Foreskin fibroblast (primary cell): ENCODE measurements at places on chromosomes 7 and 10.

DNA sequence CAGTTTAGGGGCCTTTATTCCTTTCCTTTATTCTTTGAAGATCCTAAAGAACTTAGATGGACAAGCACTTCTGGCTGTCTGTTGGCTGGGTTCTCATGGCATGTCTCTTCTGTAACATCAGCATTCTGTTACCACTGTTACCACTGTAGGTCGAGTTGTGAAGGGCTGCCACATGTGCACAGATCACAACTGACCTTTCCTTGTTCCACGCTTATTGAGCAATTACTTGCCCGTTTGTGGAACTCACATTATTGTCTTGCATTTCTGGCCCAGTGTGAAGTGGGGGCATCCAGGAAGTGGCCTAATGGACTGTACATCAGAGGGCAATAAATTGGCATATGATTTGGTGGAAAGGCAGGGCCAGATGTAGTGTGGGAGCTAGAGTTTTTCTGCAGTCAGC is 23.7 kb downstream of the GBF1 start:
- peak; percentile 62 for DNase-seq

- DNase-seq, result no peak
These were observed 164.4 kb downstream of the HGF start for GRCh38 chr7:81605493-81605892.

GRCh38 chr10:79430325-79430905 is 15.0 kb downstream of the ZCCHC24 start:
- DNase-seq, result no peak

DNA sequence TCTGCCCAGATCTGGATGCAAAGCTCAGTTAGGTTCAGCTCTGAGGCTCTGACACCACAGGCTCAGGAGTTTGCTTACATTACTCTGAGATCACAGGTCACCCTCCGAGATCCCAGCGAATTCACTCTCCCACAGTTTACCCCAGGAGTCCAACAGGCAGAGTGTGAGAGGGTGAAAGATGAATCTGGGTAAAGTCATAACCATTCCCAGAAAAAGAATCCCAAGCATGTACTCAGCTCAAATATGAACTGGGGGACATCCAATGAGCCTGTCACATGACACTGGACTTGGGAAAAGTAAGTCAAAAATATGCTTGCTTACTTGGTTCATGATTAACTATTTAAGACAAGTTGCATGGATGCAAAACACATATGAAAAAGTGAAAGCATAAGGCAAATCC is 110.3 kb upstream of the ARID5B start:
- no peak for DNase-seq

DNA sequence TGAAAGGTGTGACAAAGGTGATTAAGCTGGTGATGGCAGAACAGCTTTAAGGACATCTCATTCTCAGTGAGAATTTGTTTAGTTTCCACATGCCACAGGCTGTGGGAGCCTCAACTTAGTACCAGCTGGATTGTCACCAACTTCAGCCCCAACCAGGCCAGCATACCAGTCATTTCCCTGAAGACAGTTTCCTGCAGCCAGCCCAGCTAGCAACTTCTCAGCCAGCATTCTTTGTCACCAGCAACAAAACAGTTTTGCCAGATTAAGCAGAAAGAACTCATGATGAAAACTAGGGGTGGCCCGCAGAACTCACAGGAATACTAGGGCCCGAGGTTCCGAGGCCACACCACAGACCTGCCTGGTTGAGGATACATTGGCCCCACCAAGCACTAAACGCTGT is 68.8 kb upstream of the UNC5B start:
- DNase-seq, result no peak

GRCh38 chr7:117830422-117830954 is 42.8 kb downstream of the CTTNBP2 start:
- DNase-seq, result no peak

- no peak for DNase-seq
These were observed 9.2 kb downstream of the SSC4D start for GRCh38 chr7:76400248-76400647.

GRCh38 chr7:143510854-143511592 is 33.4 kb downstream of the TAS2R41 start:
- DNase-seq, result peak; percentile 28

- peak; percentile 94 for DNase-seq
These were observed 14.9 kb upstream of the CRCP start for GRCh38 chr7:66099551-66100407.

DNA sequence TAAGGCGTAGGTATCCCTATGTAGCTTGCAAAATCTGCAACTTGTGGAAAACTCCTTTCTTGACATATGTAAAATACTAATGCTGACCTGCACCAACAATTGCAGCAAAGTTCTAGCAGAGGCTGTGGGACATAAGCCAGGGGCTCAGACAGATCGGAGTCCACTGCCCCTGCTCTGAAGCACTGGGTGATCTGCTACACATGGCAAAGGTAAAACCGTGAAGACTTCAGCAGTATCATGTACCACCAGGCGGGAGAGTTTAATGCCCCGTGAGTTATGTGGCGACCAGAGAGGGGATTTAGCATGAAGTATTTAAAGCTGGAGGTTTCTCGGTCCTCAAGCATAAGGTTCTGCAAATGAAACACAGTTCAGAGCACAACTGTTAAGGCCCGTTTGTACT is 76.4 kb downstream of the ABCC2 start:
- no peak for DNase-seq

GRCh38 chr7:120014925-120015465 is 258.0 kb upstream of the KCND2 start:
- no peak for DNase-seq

DNA sequence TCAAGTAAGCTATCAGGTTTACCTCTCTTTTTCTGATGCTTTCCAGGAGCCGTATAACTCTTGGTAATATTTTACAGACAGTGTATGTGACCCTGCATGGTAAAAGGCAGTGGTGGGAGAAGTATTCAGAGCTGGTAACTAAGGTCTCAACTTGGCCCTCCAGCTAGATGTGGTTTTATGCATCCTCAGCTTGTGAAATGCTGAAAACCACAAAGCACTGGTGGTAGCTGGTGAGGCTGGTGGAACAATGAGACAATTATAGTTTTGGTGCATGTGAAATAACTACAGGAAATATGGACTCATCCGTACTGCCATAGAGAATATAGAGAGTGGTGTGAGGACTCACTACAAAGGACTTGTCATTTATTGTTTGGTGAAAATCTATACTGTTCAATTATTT is 383.0 kb upstream of the PCDH15 start:
- no peak for DNase-seq

GRCh38 chr7:96669812-96670211 is 39.8 kb downstream of the SEM1 start:
- DNase-seq, result no peak

DNA sequence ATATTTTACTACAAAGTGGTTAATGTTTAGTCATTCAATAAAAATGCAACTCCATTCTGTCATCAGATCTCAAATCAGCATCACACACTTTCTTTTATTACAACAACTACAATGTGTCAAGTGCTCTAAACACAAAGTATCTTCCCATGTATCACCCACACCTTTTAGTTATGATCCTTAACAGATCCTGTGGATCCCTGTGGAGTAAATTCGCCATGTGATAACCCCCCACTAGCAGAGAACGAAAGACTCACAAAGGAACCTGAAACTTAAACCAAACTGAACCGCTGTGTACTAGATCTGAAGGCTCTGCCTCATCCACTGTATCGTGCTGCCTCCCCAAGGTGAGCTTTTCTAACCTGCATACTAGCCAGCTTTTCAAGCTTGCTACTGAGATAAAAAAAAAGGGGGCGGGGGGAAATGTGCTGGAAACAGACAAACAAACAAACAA is 1.7 kb downstream of the DPY19L1 start:
- DNase-seq, result no peak

DNA sequence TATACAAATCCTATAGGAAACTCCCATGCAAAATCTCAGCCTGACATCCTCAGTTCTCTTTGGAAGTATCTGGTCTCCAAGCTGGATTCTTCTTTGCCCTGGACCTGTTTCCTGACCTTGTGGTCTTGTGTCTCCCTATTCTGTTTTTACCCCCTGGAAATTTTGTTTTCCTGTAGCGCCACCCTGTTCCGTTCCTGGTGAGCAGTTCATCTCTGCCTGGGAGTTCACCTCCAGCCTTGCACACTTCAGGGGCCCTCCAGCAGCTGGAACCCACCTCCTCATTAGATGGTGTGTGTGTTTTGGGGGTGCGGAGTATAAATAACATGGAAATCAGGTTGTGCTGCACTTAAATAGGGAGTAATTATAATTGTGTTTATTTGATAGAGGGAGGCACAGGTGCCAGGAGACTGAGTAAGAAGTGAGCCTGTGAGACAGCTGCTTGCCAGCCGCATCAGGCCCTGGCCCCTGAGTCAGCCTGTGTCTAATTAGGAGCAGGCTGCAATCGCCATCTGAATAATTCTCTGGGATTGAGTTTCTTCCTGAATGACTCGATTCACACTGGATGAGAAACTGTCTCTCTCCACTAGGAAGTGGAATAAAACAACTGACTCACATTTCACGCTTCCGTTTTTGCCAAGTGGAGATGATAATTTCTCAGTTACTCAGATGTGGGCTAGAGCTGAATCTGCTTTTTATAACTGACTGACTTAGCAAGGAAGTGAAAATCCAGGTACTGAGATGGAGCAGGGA is 69.4 kb upstream of the HECTD2 start:
- peak; percentile 93 for DNase-seq

DNA sequence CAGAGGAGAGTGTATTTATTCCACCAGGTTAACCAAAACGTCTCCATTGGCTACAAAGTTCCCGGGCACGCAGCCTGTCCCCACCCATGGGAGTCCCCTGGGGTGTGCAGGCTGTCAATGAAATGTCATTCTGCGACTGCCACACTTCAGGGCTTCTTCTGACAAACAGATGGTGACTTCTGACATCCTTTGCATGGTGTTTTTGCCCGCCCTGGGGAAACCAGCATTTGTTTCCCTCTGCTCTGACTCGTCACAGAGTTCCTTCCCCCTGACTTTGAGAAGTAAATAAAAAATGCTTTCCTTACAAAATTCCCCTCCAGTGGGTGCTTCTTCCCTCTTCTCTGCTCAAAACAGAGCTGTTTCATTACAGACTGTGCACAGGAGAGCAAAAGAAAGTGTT is 38.2 kb downstream of the TNS3 start:
- no peak for DNase-seq

DNA sequence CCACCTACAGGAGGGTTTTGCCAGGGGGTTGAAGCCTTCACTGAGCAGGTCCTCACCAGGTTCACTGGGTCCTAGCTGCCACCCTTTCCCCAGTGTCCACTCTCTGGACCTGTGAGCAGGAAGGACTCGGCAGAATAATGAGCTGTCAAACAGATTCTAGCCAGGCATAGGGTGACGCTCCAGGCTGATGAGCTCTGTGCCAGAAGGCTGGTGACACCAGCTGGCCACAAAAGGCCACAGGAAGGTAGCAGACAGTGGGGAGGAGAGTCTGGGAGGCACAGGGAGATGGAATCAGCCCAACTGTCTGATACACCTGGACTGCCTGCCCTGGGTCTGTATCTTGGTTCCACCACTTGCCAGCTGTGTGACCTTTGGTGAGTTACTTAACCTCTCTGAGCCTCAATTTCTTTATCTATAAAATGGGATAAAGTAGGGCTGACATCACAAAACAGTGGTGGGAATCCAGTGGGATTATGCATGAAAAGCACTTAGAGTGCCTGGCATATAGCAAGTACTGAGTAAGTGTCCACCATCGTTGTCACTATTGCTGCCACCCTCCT is 26.7 kb upstream of the NDST2 start:
- no peak for DNase-seq

- no peak for DNase-seq
These were observed 24.8 kb downstream of the ARL4A start for GRCh38 chr7:12712236-12712635.
